ENCODE measurements at places on chromosomes 1 and 21.

GRCh38 chr1:183739082-183739481 lies 65.8 kb upstream of the RGL1 start:
- DNase-seq, result no peak

- DNase-seq, result no peak
These were observed 16.3 kb downstream of the CNIH3 start for GRCh38 chr1:224632381-224632871.

DNA sequence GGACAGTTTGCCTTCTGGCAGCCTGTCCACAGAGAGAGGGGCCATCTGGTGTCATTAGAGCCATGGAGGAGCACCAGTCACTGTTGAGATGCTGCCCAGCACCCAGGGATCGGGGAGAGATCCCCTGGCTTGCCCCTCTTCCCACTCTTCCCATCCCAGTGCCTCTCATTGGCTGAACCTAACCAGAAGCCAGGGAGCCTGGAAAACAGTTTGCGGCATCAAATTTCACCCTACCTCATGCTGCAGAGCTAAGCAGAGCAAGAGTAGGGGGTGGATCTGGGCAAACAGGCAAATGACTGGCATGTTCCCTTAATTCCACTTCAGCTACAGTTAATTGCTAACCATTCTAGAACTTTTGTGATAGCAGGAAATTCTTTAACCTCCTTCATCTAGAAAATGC lies 19.1 kb downstream of the TRAF5 start:
- no peak for DNase-seq

- no peak for DNase-seq
These were observed 386.9 kb upstream of the PROX1 start for GRCh38 chr1:213600879-213601278.

GRCh38 chr1:181647314-181648035 lies 164.2 kb downstream of the CACNA1E start:
- no peak for DNase-seq

DNA sequence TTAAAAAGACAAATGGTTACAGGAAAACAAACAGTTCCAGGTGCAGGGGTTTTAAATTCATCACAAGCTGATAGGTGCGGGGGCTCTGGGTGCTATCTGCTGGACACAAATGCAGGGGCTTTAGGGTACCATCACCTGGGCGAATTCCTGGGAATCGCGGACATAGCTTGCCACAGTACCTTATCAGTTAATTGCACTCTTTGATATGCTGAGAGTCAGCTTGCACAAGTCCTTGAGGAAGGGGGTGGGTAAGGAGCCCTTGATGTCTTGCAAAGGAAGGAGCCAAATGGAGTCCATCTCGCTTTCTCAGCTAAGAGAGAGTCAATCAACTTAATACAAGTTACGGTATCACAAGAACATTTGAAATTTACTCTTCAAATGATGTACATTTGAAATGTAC lies 25.4 kb upstream of the TMEM54 start:
- DNase-seq, result no peak

DNA sequence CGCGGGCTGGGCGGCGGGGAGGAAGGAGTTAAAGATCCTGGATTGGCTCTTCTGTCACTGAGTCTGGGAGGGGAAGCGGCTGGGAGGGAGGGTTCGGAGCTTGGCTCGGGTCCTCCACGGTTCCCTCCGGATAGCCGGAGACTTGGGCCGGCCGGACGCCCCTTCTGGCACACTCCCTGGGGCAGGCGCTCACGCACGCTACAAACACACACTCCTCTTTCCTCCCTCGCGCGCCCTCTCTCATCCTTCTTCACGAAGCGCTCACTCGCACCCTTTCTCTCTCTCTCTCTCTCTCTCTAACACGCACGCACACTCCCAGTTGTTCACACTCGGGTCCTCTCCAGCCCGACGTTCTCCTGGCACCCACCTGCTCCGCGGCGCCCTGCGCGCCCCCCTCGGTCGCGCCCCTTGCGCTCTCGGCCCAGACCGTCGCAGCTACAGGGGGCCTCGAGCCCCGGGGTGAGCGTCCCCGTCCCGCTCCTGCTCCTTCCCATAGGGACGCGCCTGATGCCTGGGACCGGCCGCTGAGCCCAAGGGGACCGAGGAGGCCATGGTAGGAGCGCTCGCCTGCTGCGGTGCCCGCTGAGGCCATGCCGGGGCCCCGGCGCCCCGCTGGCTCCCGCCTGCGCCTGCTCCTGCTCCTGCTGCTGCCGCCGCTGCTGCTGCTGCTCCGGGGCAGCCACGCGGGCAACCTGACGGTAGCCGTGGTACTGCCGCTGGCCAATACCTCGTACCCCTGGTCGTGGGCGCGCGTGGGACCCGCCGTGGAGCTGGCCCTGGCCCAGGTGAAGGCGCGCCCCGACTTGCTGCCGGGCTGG lies at the start of gene NPR1:
Gene NPR1, plus strand, starts transcription at position 170 of the 818 bp plus-strand sequence. Its CDS starts 421 bp downstream, at position 591.
- no peak for DNase-seq

GRCh38 chr1:109906160-109906838 lies 4.3 kb upstream of the CSF1 start:
- peak; percentile 16 for DNase-seq

GRCh38 chr1:165395478-165395877 lies 39.0 kb upstream of the LMX1A start:
- DNase-seq, result no peak

- no peak for DNase-seq
These were observed 144.5 kb downstream of the BRINP2 start for GRCh38 chr1:177315261-177315660.

DNA sequence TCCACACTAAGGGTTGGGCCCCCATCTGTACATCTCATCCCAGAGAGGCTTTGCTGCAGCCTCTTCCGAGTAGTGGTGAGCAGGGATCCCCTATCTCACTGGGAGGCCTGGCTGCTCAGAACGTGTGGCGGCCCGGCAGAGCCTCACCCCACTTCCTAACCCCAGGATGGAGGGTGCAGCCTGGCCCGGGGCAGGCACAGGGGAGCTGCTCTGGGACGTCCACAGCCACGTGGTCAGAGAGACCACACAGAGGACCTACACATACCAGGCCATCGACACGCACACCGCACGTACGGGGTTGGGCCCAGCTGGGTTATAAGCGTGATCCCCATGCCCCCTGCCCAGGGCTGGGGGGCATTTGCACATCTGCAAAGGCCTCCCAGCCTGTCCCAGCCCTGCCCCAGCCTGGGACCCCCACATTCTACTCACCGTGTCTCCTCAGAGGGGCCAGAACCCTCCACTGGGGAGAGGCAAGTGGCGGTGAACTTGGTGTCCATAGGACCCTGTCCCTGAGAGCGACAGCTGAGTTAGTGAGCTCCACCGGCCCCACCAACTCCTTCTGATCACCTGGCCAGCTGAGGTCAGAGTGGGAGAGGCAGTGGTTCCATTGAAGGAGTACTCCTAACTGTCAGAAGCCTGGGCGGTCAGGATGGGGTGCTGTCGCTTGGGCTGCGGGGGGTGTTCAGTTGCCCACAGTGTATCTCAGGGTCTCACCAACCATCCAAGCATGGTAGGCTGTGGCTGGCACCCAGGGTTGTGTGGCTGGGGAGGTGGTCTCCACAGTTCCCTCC lies 41.2 kb downstream of the TRIM11 start:
- no peak for DNase-seq

GRCh38 chr1:208475449-208475848 lies 231.3 kb upstream of the PLXNA2 start:
- no peak for DNase-seq

DNA sequence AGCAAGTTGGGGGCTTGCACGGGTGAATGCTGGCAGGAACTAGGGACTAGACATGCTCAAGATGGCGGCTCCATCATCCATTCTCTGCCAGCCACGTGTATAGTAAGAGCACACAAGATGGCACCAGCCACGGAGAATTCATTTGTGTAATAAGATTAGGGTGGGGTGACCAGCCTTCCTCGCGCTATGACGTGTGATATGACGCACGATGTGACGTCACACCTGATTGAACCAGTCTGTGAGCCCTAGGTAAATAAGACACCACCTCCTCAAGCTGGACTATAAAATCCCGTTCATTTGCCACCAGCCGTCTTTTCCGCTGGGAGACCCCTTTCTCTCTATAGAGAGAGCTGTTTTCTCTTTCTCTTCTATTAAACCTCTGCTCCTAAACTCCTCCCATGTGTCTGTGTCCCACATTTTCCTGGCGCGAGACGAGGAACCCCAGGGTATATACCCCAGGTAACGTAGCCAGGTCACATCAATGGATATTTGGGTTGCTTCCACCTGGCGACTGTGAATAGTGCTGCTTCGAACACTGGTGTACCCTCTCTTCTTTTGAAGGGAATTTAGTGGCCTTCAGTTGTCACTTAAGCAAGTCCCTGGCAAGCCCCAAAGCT lies 18.1 kb upstream of the COG2 start:
- no peak for DNase-seq

DNA sequence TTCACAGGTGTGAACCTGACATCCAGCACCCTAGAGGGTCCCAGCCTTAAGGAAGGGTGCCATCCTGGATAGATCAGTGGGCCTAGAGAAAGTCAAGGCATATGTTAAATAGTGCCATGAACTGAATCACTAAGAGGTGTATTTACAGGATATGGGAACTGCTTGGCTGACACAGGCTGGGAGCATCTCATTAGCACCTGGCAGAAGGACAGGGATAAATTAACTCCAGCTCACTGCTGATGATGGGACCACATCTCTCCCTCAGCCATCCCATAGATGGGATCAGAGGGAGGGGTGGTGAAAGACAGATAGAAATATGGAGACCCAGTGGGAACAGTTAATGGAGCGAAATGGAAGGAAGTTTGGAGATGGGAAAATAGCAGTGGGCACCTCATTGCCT lies 122.0 kb downstream of the IGSF21 start:
- no peak for DNase-seq

DNA sequence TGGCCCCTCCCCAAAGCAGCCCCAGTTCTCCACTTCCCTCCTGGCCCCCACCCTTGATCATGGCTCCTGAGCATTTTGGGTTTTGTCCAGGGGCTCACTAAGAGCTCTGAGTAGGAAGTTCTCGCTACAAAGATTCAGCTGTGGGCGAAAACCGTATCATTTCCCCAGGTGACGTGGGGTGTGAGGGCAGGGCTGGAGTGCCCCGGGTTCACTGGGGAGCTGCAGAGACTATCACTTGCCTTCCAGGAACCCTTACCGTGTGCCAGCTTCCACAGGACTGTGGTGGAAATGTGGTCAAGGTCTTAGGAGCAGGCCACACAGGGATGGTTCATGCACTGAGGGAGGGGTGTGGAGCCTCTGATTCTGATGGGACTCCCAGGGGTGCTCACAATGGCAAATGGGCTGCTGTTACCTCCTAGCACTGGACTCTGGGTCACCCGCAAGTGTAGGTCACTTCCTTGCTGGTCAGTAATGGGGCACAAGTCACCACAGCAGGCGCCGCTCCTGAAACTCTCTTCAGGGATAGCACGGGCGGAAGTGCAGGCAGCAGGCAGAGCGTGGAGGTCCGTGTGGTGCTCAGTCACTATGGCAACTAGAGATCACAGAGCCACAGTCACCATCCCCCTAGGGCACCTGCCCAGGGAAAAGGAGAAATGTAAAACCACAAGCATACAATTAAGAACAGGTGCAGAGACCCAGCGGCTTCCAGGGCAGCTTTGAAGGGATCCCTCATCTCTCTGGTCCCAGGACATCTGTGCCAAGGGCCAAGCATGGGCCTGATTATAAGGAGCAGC lies 35.4 kb downstream of the RSPH1 start:
- no peak for DNase-seq

DNA sequence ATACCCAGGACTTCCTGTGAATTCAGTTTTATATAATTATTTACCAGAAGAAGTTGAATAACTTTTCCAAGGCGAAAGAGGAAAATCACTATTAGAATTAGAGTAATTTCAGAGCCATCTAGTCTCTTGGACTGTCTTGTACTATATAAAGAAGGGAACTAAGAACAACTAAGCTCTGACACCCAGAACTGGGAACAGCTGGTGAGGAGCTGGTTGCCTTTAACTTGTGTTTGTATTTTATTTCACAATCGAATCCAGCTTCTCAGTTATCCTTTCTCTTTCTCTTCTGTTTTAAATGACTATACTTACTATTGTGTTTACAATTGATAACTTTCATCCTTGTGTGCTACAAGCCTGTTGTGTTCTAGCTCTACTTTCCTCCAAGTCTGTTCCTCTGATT lies 8.4 kb downstream of the SNX27 start:
- no peak for DNase-seq

- DNase-seq, result no peak
These were observed 73.9 kb upstream of the HAO2 start for GRCh38 chr1:119294722-119295121.

GRCh38 chr21:38289705-38290485 lies 33.1 kb downstream of the KCNJ15 start:
- DNase-seq, result no peak
